ENCODE measurements at places on chromosomes 11 and 22.
A peak's percentile ranks its signal among the peaks of the same experiment; 100 is the strongest.

DNA sequence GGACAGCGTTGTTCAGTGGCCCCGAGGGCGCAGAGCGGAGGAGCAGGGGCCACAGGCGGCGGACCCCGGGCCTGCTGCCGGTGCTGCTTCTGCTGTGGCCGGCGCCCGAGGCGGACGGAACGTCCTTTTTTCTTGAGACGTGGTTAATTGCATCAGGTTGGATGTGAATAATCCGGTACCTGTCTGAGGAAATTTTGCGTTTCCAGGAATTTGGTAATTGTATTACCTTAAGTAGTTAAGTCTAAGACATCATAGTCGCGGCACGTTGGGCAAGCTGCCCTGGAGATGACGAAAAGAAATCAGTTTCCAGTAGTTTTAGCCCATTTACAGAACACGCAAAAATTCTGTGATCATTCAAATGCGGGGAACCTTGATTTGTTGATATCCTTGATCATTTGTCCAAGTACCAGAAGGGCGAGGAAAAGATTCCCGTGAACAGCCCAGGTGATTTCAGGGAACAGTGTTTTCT, 789 bp downstream of the SPECC1L start:
- DNase-seq = no peak

- DNase-seq = peak; percentile 19
Observed at GRCh38 chr22:39690881-39691605, 120.5 kb downstream of the CACNA1I start.

GRCh38 chr11:84319863-84320262, 1033.7 kb upstream of the CCDC90B start:
- no peak for DNase-seq

DNA sequence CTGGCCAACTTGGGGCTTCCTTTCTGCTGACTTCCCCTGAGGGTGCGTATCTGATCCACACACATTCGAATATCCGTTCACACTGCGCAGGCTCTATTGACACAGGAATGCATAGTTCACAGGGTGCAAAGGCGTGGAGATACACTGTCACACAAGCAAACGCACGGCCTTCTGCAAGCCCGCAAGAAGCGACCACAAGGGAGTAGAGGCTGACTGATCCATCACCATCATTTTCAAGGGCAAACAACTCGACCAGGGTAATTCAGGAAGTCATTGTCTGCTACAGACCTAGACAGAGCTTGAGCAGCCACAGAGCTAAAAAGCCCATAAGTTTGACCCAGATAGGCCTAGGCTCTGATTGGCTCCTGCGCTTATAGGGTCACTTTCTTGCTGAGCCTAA, 392.3 kb downstream of the MN1 start:
- DNase-seq = no peak

DNA sequence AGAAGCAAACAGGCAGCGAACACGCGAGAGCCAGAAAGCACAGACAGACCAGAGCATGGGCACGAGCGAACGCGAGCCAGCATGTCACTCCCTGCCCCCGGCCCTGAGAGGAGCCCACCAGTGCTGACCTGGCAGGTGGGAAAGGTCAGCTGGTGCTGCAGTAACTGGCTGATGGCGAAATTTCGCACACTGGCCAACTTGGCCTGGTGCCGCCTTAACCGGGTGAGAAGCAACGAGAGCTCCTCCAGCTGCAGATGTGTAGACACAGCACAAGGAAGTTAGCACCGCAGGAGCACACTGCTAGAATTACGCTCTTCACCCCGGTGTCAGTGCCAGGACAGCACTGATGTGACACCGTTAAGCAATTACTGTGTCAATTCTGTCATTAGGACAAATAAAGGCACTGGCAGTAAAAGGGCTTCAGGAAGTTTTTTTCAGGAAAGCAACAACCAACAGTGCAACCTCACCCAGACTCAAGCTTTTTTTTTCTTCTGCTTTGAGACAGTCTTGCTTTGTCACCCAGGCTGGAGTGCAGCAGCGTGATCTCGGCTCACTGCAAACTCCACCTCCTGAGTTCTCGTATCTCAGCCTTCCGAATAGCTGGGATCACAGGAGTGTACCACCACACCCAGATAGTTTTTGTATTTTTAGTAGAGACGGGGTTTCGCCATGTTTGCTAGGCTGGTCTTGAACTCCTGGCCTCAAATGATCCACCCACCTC, 76.8 kb downstream of the C11orf58 start:
- DNase-seq = no peak

DNA sequence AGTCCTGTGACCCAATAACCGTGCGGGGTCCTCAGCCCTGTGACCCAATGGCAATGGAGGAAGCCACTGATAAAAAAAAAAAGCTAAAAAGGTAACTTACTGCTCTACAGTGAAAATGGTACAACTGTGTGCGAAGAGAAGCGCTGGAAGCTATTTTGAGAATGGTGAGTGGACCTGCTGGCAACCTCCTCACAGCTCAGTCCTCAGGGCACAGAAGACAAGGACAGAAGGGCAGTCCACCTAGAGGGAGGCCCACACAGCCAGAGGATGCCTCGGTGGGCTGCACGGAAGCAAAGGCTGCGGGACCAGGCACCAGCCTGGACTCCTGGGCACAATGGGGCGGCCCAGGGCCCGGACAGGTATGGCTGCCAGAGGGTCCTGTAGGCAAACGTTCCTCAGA, 35.6 kb downstream of the BRD1 start:
- no peak for DNase-seq

DNA sequence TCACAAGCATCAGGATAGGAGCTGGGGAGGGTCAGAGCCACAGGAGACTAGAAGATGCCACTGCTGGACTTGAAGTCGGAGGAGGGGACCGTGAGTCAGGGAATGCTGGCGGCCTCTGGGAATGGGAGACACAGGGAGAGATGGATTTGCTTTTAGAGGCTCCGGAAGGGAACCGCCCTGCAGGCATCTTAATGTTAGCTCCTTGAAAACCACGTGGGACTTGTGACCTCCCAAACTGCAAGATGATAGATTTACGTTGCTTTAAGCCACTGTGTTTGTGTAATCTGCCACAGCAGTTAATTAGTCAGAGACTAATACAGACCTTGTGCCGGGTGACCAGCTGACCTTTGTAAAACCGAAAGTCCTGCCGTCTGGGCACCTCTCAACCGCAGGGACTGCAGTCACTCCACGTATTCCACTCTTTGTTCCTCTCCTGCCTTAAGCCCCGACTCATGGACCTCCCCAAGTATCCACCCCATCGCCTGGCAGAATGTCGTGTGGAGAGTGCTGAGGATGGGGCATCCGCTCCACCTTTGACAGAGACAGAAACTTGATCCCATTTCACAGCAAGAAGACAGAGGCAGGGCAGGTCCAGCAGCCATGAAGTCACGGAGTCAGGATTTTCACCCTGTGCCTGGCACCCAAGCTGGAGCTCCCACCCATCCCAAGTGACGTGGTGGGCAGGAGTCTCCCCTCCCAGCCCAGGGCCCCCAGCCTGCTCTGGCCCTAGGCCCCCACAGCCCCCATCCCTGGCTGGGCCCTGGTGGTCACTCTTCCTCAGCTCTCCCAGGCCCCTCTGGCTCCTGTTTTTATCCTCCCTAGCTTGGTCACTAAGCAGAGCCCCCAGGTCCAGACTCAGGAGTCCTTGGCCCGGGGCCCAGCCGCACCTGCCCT, 19.4 kb upstream of the CTSD start:
- DNase-seq = no peak

All from activated T-cell treated with anti-CD3 and anti-CD28 coated beads for 4 hours (primary cell).